ENCODE measurements at places on chromosomes 4 and X.
A peak's percentile ranks its signal among the peaks of the same experiment; 100 is the strongest.

DNA sequence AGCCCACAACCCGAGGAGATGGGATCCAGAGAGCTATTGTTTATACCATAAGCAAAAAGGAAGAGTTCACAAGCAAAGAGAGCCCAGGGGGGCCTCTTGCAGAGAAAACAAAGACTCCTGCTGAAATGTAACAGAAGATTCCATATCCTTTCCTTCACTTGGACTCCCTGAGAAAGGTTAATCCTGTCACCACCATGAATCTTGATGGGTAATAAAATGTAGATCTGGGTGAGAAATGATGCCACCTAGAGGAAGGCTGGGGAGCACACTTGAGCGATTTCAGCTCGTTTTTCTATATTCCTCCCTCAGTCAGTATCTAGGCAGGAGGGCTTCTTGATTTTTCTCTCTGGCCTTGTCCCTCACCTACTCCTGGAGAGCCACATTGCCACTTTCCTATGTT lies 10.2 kb upstream of the KCNE5 start:
- no peak for DNase-seq

DNA sequence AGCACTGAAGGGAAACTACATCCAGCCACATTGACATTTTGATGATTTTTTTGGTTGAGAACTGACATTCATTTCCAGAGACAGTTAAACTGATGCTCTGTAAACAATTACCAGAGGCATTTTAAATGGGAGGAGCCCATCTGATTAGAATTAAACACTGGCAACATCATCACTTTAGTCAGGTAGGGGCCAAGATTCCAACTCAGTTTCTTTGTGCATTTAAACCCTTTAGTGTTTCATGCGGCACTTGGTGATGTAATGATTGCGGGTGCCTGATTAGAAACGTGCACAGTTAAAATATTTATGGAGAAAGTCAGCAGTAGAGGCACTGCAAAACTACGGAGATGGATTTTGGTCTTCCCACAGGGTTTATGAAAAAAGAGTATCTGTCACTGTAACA lies 16.1 kb downstream of the TNIP3 start:
- no peak for DNase-seq

DNA sequence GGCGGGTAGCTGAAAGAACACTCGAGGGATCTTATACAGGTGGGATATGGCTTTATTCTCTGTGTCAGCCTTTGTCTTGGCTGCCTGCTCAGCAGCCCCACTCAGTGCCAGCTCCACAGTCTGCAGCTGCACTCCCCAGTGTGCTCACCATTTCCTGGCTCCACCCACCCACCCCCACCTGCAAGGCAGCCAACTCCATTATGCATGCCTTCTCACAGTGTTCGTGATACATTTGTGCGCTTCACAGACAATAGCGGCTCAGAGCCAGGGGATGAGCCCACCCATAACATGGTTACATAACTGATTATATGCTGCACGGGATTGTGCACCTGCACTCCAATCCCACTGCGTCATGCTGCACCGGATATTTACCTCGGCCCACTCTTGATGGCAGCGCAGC lies 8.8 kb upstream of the TMEM128 start:
- DNase-seq: no peak

DNA sequence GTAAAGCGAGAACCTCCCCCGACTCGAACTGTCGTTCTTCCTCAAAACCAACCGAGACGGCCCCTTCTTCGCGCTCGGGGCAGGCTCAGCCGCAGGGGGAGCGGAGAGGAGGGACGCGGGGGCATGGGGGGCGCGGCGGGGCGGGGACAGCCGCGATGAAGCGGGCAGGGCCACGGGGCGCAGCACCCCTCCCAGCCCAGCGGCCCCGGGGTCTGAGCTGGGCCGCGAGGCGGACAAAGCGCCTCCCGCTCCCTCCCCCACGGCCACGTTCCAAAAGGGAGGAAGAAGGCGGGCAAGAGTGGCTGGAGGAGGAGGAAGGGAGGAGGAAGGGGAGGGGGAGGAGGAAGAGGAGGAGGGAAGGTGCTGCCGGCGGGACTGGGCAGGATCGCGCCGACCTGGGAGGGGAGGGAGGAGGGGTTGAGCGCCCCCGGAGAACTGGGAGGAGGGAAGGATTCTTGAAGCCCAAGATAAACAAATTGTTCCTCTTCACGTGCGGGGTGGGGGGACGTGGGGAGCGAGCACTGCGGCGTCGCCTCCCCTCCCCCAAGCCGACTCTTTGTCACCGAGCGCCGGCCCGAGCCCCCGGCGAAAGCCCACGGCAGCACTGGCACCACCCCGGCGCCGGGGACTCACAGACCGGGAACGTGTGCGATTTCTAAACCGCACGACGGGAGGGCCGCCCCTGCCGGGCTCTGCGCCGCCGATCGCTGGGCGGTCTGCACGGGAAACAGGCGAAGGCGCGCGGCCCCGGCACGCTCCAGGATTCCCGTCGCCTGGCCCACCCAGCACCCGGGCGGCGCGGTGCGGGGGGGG lies 2.9 kb downstream of the MAML3 start:
- no peak for DNase-seq

GRCh38 chrX:68710870-68711576 lies 63.6 kb downstream of the STARD8 start:
- DNase-seq: no peak

GRCh38 chr4:13092702-13093101 lies 391.4 kb downstream of the RAB28 start:
- no peak for DNase-seq

- no peak for DNase-seq
Measured at GRCh38 chr4:107115185-107115847, 79.2 kb upstream of the DKK2 start.

DNA sequence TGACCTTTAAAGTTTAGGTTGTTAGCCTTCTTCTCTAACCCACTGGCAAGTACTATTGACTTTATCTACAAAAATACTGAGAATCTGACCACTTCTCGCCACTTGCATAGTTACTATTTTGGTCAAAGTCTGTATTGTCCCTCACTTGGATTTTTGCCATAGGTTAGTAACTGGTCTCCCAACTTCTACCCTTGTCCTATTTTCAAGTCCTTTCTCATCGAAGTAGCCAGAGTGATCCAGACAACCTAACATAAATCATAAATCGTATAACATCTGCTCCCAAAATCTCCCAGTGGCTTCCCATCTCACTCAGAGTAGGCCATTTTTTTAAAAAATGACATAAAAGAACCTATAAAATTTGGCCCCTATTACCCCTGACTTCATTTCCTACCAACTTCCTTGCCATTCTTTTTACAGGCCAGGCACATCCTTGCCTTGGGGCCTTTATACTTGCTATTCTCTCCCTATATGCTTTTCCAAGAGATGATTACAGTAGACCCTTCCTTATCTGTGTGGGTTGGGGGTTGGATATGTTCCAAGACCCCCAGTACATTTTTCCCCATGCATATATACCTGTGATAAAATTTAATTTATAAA lies 29.0 kb downstream of the WDFY3 start:
- DNase-seq: no peak

GRCh38 chr4:14908635-14909034 lies 93.6 kb upstream of the CPEB2 start:
- no peak for DNase-seq

DNA sequence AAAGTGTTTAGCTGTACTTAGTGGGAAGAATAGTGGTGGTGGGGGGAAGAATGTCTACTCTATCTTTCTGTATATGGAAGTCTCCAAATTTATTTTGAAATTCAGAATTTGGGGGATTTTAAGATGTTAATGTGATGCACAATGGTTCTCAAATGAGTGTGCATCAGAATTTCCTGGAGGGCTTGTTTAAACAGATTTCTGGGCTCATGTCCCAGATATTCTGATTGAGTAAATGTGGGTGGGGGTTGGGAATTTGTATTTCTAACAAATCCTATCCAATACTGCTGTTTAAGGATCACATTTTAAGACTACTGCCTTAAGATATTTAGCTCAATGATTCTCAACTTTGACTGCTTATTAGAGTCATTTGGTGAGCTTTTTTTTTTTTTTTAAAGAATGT lies 15.1 kb upstream of the INTS6L start:
- no peak for DNase-seq

GRCh38 chrX:136147976-136148375 lies 643 bp downstream of the FHL1 start:
- DNase-seq: no peak

DNA sequence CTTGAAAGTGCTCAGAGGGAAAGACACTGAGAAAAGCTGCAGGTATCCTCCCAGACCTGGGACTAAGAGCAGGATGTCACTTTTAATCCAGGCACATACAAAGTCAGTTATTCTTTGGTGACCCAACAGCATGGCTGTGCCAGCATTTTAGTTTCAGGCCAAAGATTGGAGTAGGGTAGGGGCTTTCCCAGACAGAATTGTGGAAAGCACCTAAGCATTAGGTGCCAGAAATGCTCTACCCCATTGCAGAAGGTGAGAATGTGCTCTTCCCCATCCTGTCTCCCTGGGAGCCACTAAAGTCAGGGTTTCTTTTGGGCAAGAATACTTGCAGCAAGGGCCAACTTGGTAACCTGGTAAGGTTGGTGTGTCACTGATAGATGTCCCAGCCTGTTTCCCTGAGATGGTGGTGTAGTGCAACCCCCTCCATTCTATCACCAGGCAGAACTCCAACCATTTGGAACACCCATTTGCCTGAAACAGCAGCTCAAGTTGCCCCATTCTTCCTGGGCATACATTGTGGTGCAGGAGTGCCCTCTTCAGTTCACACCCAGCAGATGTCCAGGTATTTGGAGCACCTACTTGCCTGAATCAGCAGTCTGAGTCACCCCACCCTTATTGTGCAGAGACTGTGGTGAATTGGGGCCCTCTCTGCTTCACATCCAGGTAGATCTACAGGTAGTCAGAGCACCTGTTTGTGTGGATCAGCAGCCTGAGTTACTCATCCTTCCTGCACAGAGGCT lies 183.5 kb downstream of the ZC4H2 start:
- no peak for DNase-seq

GRCh38 chr4:54265366-54265765 lies 36.3 kb downstream of the PDGFRA start:
- DNase-seq: no peak

GRCh38 chrX:109533631-109534030 lies 3.0 kb upstream of the NXT2 start:
- peak; percentile 36 for DNase-seq

- no peak for DNase-seq
Measured at GRCh38 chr4:181650033-181650825, 593.0 kb upstream of the TENM3 start.

DNA sequence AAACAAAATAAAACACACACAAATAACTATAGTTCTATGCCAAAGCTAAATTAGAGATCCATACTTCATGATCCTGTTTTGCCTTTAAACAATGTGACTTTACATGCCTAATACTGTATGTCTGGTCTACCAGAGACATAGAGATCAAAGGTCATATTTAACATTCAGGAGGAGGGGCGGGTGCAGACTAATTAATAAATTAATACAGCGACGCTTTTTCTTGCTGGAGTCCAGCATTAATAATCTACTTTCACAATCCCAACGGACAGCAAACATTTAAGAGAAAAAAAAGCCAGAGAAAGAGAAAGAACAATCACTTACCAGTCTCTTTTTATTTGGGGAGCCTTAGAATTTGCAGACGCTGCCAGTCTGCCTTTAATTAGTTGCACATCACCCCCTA lies 509 bp downstream of the CXXC4 start:
- no peak for DNase-seq
